ENCODE measurements at places on chromosomes 12 and 14.

DNA sequence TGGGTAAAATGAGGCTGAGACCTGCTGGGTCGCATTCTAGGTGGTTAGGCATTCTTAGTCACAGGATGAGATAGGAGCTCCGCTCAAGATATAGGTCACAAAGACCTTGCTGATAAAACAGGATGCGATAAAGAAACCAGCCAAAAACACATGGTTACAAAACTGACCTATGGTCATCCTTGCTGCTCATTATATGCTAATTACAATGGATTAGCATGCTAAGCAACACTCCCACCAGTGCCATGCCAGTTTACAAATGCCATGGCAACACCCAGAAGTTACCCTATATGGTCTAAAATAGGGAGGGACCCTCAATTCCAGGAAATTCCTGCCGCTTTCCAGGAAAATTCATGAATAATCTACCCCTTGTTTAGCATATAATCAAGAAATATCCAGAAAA, 132.4 kb downstream of the BRMS1L start:
- no peak for DNase-seq

DNA sequence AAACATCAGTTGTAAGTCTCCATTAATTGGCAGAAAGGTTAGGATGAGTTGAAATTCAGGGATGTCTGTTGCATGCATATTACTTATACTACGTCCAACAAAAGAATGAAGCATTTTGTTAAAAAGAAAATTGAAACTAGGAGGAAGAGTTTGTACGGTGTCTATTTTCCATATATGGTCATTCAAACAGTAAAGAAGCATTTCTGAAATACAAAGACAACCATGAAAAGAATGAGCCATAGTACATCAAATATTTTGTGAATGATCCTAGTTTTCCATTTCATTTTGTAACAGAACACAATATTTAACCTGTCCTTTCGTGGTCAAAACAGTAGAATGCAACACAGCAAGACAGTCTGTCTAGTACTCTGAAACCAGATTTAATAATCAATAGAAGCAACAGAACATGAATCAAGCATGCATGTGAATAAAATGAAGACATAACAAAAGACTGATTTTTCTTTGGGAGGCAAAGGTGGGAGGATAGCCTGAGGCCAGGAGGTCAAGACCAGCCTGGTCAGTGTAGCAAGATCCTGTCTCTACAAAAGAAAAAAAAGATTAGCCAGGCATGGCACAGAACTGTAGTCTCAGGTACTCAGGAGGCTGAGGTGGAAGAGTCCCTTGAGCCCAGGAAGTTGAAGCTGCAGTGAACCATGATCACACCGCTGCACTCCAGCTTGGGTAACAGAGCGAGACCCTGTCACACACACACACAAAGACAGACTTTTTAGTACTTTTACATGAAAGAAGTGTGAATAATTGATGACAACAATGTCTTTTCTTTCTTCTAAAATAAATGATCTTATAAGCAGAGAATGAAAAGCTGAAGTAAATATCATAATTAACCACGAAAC, 156.0 kb downstream of the LRIG3 start:
- DNase-seq: no peak

GRCh38 chr12:195156-195555, 18.8 kb downstream of the SLC6A12 start:
- no peak for DNase-seq

DNA sequence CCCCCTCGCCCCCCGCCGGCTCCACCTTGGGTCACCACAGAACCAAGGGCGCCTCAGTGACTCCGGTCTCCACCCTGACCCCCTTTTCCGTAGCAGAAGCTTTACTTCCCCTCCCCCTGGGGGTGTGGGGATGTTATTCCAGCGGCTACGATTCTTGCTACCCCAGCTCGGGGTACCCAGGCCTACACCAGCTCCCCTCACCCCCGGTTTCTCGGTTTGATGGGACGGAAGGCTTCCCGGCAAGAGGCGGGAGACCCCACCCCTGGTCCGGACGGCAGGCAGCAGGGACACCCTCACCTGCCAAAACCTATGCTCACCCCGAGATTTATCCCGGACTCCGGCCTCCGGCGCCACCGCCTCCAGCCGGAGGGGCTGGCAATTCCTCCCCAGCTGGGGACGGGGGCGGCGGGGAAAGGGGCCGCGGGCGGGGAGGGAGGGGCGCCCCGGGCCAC, 619 bp downstream of the RAB15 start:
- no peak for DNase-seq

GRCh38 chr12:264269-264668, 1.6 kb upstream of the SLC6A13 start:
- DNase-seq: no peak

All from non-pigmented ciliary epithelial cell (primary cell).